Suppressor macrophage treated with lipopolysaccharide for 4 hours (primary cell): ENCODE measurements at places on chromosomes 1 and 21.

GRCh38 chr1:183909672-183910071, 104.8 kb downstream of the RGL1 start:
- DNase-seq: no peak

- DNase-seq: no peak
These were observed 58.1 kb downstream of the GLIS1 start for GRCh38 chr1:53680868-53681267.

GRCh38 chr1:71881611-71882010, 400.7 kb downstream of the NEGR1 start:
- no peak for DNase-seq

GRCh38 chr1:4960782-4961475, 306.5 kb downstream of the AJAP1 start:
- DNase-seq: no peak

DNA sequence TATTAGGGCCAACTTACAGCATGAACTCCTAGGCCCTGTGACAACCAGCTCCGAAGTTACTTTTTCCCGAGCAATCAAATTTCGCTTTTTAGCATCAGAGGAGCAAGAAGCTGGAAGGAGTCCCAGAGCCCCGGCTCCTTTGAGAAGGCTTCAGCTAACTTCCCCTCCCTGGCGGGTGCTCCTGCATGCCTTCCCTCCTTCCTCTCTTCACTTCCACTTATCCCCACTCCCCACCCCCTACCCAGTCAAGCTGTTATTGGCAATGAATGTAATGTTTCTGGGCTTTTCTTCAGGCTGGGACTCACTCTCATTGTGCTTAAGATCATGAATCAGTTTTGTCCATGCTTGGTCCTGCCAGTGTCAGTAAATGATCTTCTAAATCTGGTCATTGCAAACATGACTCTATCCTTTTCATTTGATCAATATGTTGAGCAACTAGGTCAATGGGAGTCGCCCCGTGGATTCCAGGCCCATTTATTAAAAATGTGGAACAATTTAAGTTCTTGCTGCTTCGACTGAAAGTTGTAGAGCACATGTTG, 94.5 kb upstream of the TSPAN2 start:
- DNase-seq: no peak

DNA sequence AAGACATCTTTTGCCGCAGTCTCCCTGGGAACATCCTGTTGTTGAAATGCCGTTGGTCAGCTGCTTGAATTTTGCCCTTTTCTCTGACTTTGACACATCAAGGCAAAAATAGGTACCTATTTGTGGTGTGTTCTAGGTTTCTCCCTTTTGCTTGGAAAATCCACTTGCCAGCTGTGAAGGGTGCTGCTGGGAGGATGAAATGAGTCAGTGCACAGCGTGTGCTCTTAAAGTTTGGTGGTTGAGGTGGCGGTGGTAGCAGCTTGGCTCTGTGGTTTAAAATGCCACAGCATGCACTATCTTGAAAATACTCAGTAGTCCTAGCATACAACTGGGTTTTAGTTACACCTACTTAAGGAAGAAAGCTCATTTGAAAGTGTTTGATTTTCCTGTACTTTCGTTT, 183.8 kb downstream of the DHRS3 start:
- no peak for DNase-seq
